ENCODE measurements at places on chromosomes 7 and 10.
A peak's percentile ranks its signal among the peaks of the same experiment; 100 is the strongest.

GRCh38 chr10:61376908-61377368, 76.2 kb downstream of the TMEM26 start:
- no peak for DNase-seq

DNA sequence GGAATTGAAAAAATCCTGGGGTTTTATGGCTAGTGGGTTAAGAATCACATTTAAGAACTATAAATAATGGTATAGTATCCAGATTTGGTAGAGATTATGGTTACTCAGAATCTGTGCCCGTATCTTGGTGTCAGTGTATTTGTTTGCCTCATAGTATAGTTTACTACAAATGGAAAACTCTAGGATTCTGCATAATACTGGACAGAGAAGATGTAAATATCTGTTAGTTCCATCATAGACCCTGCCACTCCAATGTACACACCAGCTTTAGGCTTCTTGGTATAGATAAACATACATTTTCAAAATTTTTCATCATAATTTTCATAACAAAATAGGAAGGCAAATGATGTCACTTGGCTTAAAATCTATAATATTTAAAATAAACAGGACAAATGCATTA, 108.1 kb downstream of the CFTR start:
- DNase-seq = no peak

DNA sequence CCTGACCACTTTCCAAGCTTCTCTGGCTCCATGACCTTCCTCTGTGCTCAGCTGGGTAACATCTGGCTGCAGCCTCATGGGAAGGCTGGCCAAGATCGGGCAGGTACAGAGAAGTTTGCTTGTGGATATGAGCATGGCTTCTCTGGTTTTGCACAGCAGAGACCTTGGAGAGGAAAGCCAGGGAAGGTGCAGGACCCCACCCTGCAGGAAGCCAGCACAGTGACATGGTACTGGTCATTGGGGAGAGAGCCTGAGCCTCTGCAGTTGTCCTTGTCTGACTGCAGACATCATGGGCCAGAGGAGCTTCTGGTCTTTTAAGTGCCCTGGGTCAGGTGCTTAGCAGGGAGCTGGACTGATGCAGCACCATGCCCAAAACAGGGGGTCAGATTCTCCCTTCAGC, 70.6 kb upstream of the LEP start:
- no peak for DNase-seq

GRCh38 chr10:44888886-44889285, 22.3 kb upstream of the TMEM72 start:
- no peak for DNase-seq

DNA sequence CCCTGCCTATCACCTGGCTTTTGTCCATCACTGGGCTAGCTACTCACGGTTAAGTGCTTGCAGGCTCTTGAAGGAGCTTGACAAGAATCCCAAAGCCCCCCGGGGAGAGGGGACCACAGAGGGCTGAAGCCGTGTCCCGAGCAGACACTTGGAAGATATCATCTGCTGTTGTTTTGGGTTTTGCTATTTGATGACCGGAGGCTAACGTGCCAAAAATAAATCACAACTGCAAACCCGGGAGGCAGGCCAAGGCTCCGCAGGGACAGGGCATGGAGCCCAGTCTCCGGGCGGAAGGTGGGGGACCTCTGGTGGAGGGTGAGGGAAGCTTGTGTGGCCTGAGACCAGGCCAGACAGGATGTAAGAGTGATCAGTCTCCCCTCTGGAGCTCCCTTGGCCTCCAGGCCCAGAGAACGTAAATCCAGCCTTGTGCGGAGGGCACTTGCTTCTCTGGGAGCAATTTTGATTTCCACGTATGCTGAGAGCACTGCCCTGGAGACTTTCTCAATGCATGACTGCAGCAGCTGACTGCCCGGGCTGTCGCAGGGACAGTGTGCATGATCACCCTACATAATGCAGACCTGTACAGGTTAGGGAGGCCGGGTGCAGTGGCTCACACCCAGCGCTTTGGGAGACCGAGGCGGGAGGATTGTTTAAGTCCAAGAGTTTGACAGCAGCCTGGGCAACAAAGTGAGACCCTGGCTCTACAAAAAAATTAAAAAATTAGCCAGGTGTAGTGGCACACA, at the start of gene PHKG1:
Gene PHKG1 (minus strand): TSS at position 164 of the 743 bp plus-strand sequence. CDS start 4,011 bp downstream, outside the sequence.
- no peak for DNase-seq

DNA sequence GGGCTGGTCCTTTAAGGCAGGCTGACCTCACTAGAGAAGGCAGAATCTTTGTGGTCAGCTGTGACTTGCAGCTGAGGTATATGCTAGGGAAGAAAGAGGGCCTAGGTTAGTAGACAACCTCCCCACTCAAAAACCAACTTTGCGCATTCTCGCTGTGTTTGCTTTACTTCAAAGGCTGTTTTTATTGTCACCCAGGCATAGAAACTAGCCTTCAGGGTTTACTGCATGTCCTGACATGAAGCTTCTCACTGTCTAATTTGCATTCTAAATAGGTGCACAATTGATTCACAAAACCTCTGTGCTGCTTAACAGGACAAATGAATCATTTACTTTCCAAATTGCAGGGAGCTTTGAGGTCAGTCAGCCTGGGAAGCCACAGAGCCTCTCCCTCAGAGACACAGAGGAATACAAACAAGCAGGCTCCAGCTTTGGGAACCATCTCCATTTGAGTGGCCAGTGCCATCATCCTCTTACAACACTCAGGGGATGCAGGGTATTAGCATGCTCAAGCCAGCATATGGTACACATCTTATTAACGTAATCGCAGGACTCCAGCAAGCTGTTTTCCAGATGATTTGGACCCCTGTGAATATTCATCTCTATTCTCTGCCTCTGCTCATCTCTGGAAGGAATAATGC, 596.4 kb upstream of the GHITM start:
- peak; percentile 25 for DNase-seq

- no peak for DNase-seq
Observed at GRCh38 chr10:29140151-29140550, 148.7 kb upstream of the LYZL1 start.

- no peak for DNase-seq
Observed at GRCh38 chr7:131008840-131009711, 275.1 kb upstream of the KLF14 start.

DNA sequence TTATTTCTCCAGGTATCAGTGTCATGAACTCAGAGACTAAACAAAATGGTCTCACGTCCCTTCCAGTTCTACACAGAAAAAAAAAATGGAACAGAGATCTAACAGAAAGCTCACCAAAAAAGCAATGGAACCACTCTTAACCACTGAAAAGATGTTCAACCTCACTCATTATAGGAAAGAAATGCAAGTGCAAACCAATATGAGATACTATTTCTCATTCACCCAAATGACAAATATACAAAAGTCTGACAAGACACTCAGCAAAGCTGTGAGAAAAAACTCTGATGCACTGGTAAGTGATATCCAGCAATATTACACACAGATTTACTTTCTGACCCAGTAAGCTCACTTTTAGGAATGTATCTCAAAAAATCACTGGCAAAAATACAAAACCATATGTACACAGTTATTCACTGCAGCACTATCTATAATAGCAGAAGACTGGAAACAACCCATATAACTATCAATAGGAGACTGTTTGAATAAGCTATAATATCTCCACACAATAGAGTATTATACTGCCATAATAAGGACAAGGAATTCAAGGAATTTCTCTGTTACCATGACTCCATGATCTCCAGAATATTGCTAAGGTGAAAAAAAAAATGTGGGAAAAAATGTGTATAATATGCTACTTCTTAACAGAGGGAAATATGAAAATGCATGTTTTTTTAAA, 36.6 kb downstream of the ABI1 start:
- no peak for DNase-seq

DNA sequence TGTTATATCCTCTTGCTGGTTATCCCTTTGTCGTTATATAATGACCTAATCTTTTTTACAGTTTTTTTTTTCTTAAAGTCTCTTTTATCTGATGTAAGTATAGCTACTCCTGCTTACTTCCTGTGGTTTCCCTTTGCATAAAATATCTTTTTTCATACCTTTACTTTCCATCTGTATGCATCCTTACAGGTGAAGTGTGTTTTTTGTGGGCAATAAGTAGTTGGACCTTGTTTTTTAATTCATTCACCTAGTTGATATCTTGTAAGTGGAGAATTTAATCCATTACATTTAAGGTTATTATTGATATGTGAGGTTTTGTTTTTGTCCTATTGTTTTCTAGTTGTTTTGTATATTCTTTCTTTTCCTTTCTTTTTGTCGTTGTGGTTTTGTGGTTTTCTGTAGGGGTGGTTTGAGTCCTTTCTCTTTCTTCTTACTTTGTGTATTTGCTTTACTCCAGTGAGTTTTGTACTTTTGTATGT, 168.6 kb downstream of the MLLT10 start:
- DNase-seq = no peak

GRCh38 chr7:112350585-112350984, 99.7 kb upstream of the IFRD1 start:
- no peak for DNase-seq

DNA sequence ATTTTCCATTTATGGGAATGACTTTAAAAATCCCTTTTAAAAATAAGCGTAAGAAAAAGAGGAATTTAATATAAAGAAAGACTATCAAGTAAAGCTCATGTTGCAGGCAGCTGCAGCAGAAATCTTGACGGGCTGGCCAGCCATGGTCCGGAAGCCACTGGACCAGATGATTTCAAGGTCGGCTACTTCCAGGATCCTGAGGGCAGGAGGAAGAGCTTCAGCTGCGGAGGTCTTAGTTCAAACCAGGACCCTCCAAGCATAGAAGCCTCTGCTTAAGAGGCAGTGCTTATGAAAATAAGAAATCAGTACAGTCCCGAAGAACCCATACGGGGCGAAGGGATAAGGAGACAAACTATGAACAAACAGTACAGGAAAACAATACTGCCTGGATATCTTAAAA, 220.2 kb upstream of the CELF2 start:
- DNase-seq = no peak

GRCh38 chr7:82745820-82746219, 302.2 kb upstream of the CACNA2D1 start:
- DNase-seq = no peak

- DNase-seq = no peak
Observed at GRCh38 chr7:105878746-105879605, 2.6 kb upstream of the ATXN7L1 start.

GRCh38 chr7:156096771-156097538, 284.7 kb upstream of the SHH start:
- no peak for DNase-seq

GRCh38 chr10:49778197-49778596, 16.1 kb upstream of the OGDHL start:
- no peak for DNase-seq

- no peak for DNase-seq
Observed at GRCh38 chr7:130379532-130379920, 768 bp upstream of the CPA1 start.

GRCh38 chr7:72453471-72453870, 41.3 kb upstream of the CALN1 start:
- no peak for DNase-seq

DNA sequence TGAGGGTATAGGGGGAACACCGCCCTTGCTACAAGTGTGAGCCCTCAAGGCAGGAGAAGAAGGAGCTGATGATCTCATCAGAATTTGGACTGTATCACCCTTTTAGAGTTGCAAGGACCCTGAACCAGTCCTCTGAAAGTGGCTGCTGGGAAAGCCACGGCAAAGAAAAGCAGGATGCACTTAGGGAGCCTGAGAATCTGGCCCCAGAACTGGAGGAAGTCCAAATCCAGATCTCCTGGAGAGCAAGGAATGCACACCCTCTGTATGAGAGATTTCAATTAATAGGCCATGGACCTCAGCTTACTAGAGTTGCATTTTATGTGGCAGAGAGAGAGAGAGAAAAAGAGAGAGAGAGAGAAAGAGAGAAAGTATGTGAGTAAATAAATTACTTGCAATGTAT, 662.9 kb downstream of the CCSER2 start:
- no peak for DNase-seq
